ENCODE measurements at places on chromosomes 2 and 18. TPM values are rescaled to one million over a fixed set of nuclear protein-coding genes. Genes with fewer than 3 reads are reported as not detected.

GRCh38 chr2:216636551-216637450 lies 3.6 kb downstream of the IGFBP2 start:
- H3K27ac ChIP-seq = no peak overlapping the region
- no peak for DNase-seq
- no peak overlapping the region for H3K4me3 ChIP-seq
- peaks cover 27% of the 10 kb centered on the region for H3K4me1 ChIP-seq

DNA sequence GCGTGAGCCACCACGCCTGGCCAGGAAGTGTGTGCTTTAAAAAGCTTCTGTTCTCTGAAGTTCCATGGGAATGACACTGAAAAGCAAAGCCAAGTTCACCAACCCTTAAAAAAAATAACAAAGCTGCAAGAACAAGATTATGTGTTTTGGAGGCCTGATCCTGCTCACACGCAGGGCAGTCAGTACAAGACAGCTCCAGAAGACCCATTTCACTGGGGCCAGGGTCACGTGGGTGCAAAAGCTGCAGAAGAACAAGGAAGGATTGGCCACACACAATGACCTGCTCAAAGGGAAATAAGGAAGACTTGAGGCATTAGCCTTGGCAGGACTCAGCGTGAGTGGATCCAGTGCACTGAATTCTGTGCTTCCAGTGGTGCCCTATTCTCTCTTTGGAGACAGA lies 187.9 kb downstream of the NCK2 start:
- no peaks in the 10 kb centered on the region for H3K27me3 ChIP-seq
- H3K4me1 ChIP-seq = peaks cover 33% of the 10 kb centered on the region
- DNase-seq = no peak
- peaks cover 13% of the 10 kb centered on the region for H3K36me3 ChIP-seq

DNA sequence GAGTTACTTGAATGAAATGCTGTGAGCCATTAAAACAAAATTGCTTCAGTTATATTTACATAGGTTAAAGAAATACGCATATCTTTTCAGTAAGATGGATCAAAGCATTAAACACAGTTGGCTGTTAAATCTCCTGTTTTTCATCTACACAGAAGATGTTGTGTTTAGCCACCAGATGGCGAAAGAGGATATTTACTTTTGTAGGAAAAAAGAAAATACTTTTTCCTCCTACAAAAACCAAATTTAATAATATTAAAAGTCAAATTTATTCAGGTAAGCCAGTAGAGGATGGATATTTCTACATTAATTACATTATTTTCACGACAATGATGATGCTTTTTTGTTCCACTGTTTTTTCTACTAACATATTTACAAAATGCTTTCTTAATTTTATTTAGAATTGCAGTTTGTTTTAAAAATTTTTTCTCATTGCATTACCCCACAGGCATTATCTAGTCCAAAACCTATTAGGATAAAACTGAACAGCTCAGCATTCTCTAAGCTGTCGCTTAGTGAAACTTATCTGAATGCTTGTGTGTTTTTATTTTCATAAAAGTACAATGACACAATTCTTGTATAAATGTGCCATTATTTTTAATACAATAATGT lies 173.7 kb downstream of the ASXL3 start:
- H3K4me3 ChIP-seq = no peak overlapping the region
- no peaks in the 10 kb centered on the region for H3K27me3 ChIP-seq
- H3K4me1 ChIP-seq = no peaks in the 10 kb centered on the region
- no peak overlapping the region for H3K27ac ChIP-seq

- H3K27ac ChIP-seq = no peak overlapping the region
- H3K36me3 ChIP-seq = no peaks in the 10 kb centered on the region
- DNase-seq = no peak
- no peaks in the 10 kb centered on the region for H3K27me3 ChIP-seq
Observed at GRCh38 chr2:108908713-108909070, 80.3 kb downstream of the EDAR start.

GRCh38 chr2:131127076-131127475 lies 21.9 kb downstream of the PLEKHB2 start:
- H3K4me1 ChIP-seq = no peaks in the 10 kb centered on the region
- no peaks in the 10 kb centered on the region for H3K27me3 ChIP-seq
- no peak overlapping the region for H3K4me3 ChIP-seq
- peaks cover 71% of the 10 kb centered on the region for H3K36me3 ChIP-seq

DNA sequence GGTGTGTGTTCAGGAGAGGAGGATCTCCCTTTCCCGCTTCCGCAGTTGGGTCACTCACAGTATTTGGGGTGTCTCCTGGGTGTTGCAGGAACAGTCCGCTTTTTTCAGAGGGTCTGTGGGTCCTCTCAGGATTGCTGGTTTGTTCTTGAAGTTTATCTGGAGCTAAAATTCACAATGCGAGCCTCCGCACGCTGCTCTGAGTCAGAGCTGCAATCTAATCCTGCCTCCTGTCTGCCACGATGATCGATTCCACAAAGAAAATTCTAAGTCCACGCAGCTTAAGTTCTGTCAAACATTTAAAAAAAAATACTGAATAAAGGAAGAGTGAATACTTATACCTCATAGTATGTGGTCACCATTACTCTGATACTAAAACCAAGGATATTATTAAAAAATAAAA lies 76.5 kb downstream of the RAD51AP2 start:
- DNase-seq = no peak
- H3K4me1 ChIP-seq = no peaks in the 10 kb centered on the region
- H3K27ac ChIP-seq = no peak overlapping the region
- no peak overlapping the region for H3K4me3 ChIP-seq
- H3K27me3 ChIP-seq = no peaks in the 10 kb centered on the region
- no peaks in the 10 kb centered on the region for H3K36me3 ChIP-seq

GRCh38 chr2:2788076-2788475 lies 457.0 kb upstream of the MYT1L start:
- H3K4me1 ChIP-seq = no peaks in the 10 kb centered on the region
- no peaks in the 10 kb centered on the region for H3K36me3 ChIP-seq
- H3K4me3 ChIP-seq = no peak overlapping the region
- DNase-seq = no peak

- no peak for DNase-seq
- H3K36me3 ChIP-seq = no peaks in the 10 kb centered on the region
- no peak within 1 kb of the TSS for H3K27ac ChIP-seq
- H3K4me3 ChIP-seq = no peak within 1 kb of the TSS
- peaks cover 24% of the 10 kb centered on the region for H3K27me3 ChIP-seq
- H3K4me1 ChIP-seq = peaks cover 2% of the 10 kb centered on the region
Observed at GRCh38 chr2:206718296-206718695, at the start of gene DYTN. Gene DYTN (minus strand): TSS chr2:206718396. CDS start chr2:206718279, 117 bp downstream.

- no peak overlapping the region for H3K4me3 ChIP-seq
- H3K36me3 ChIP-seq = no peaks in the 10 kb centered on the region
- no peak overlapping the region for H3K27ac ChIP-seq
- DNase-seq = no peak
- H3K27me3 ChIP-seq = peaks cover 5% of the 10 kb centered on the region
Observed at GRCh38 chr18:57921708-57922107, 118.6 kb upstream of the ATP8B1 start.

DNA sequence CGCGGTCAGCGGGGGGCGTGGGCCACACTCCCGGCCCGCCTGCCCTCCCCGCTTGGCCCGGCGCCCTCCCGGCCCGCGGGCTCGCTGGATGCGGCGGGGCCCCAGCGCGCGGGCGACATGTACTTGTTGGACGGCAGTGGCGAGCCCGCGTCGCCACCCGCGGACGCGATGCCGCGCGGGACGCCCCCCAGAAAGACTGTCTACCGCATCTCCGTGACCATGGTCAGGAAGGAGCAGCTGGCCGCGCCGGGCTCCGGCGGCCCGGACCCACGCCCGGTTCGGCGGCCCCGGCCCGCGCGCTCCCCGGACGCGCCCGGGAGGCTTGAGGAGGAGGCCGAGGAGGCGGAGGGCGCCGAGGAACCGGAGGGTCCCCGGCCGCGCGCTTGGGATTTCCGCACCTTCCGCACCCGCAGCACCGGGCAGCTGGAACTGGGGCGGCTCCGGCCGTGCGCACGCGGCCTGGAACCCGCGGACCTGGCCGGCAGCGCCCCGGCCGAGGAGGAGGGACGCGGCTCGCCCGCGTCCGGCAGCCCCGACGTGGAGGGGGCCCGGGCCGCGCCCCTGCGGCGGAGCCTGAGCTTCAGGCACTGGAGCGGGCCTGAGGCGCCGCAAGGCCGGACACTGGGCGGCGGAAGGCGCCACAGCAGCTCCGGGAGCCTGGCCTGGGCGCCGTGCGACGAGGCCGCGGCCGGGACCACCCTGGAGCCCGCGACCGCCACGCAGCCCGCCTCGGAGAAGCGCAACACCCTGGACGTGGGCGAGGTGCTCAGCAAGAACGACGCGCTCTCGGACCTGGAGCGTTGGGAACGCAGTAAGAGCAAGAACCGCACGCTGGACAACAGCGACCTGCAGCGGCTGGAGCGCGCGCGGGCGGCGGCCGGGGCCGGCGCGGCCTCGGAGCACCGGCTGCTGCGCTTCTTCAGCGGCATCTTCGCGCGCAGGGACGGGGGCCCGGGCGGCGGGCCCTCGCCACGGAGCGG lies 176.4 kb downstream of the AGAP1 start:
- H3K4me1 ChIP-seq = peaks cover 4% of the 10 kb centered on the region
- DNase-seq = no peak
- H3K4me3 ChIP-seq = no peak overlapping the region
- peaks cover 62% of the 10 kb centered on the region for H3K27me3 ChIP-seq
- H3K27ac ChIP-seq = no peak overlapping the region

- no peak overlapping the region for H3K4me3 ChIP-seq
- no peak overlapping the region for H3K27ac ChIP-seq
- no peaks in the 10 kb centered on the region for H3K27me3 ChIP-seq
- no peak for DNase-seq
Observed at GRCh38 chr2:153886833-153887232, 15.1 kb downstream of the GALNT13 start.

LAMA1 gene
- not detected for total RNA-seq

PLGLB1 gene
- 3.1 TPM for total RNA-seq

KCNG3 gene
- 0.04 TPM for total RNA-seq

CFLAR gene
- total RNA-seq = 98.4 TPM

NFATC1 gene
- 36.9 TPM for total RNA-seq

SRD5A2 gene
- not detected for total RNA-seq

NYAP2 gene
- total RNA-seq = not detected
